Breast epithelium (tissue), 4 donors: ENCODE measurements at places on chromosomes 4 and X. TPM values are rescaled to one million over a fixed set of nuclear protein-coding genes. Genes with fewer than 3 reads are reported as not detected.

- no peak overlapping the region for H3K4me3 ChIP-seq
- H3K36me3 ChIP-seq: no peaks in the 10 kb centered on the region
- DNase-seq: no peak
- H3K27me3 ChIP-seq: no peaks in the 10 kb centered on the region
- H3K4me1 ChIP-seq: no peaks in the 10 kb centered on the region
These were observed 25.9 kb downstream of the OFD1 start for GRCh38 chrX:13760426-13760825.

DNA sequence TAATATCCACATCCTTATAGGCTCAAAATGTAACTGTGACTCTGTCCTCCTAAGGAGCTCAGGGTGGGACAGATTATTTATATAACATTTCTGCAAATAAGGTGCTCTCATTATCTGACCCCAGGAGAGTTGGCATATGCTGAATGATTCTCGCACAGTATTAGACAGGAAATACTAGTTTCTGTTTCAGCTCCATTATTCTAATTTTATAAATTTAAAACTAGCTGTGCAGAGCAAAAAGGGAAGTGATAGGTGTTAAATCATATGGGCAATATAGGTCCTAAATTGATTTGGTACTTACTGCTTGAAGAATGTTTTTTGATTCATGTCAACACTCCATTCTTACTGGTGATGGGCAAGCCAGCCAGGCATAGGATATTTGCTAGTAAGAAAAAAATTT lies 141.5 kb downstream of the GLRA2 start:
- no peaks in the 10 kb centered on the region for H3K4me1 ChIP-seq
- no peak overlapping the region for H3K4me3 ChIP-seq
- H3K27me3 ChIP-seq: no peaks in the 10 kb centered on the region
- no peak for DNase-seq
- H3K36me3 ChIP-seq: no peaks in the 10 kb centered on the region

DNA sequence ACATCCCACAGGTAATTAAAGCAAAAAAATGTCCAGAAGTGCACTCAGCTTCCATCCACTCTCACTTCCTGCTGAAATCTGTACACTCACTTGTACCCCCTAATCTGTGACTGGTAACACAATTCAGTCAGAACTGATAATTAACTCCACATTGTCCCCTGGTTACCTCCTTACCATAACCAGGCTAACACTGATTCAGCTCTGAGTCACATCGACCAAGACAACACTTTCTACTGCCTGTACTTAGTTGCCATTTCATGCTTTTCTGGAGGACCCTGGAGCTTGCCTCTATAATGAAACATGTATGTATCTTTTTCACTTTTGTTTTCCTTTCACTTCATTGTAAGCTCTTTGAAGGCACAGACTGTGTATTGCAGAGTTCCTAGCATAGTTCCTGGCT lies 130.9 kb upstream of the GABRG1 start:
- H3K4me1 ChIP-seq: no peaks in the 10 kb centered on the region
- DNase-seq: no peak
- H3K27me3 ChIP-seq: no peaks in the 10 kb centered on the region
- H3K4me3 ChIP-seq: no peak overlapping the region

DNA sequence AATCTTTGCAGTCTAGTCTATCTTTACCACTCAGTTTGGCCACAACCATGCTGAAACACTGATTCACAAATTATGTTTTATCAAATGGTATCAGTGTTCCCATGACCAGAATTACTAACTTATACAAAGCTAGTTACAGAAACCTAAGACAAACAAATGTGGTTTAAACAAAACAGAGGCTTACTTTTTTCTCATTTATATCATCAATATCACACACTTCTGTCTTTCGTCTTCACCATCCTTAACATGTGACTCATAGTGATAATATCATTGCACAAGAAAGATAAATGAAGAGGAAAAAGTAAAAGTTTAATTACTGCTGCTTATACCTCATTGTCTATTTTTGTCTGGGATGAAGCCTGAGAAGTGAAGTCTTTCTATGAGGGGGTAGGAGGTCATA lies 406.6 kb downstream of the PCDH10 start:
- DNase-seq: no peak
- no peaks in the 10 kb centered on the region for H3K4me1 ChIP-seq
- H3K36me3 ChIP-seq: no peaks in the 10 kb centered on the region
- no peak overlapping the region for H3K4me3 ChIP-seq

GRCh38 chrX:38657562-38657961 lies 96.2 kb downstream of the TSPAN7 start:
- no peaks in the 10 kb centered on the region for H3K4me1 ChIP-seq
- H3K27ac ChIP-seq: no peak overlapping the region
- H3K27me3 ChIP-seq: peaks cover 48% of the 10 kb centered on the region
- no peak for DNase-seq

GRCh38 chr4:147029296-147029695 lies 83.6 kb upstream of the TTC29 start:
- no peak overlapping the region for H3K27ac ChIP-seq
- H3K36me3 ChIP-seq: no peaks in the 10 kb centered on the region
- no peak overlapping the region for H3K4me3 ChIP-seq

DNA sequence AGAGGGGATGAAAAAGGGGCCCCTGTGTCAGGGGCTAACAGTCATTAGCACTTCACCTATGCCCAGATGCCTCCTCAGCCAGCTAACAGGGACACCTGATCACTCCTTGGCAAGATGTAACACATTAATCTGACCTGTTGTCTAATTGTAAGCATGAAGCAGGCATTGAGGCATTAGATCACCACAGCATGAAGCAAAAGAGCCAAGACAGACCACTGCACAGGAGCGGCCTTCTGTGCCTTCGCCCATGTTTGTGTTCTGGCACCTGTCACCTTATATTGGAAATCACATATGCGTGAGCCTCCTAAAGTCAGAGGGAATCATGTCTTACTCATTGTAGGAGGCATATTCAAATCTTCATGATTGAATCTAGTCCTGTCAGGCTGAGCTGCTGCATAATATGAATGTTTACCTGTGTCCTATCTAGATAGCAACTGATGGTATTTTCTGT lies 48.4 kb downstream of the PTTG2 start:
- no peaks in the 10 kb centered on the region for H3K36me3 ChIP-seq
- H3K27me3 ChIP-seq: no peaks in the 10 kb centered on the region

GRCh38 chrX:118751950-118752783 lies 24.8 kb downstream of the IL13RA1 start:
- no peak for DNase-seq
- peaks cover 14% of the 10 kb centered on the region for H3K27me3 ChIP-seq
- no peak overlapping the region for H3K27ac ChIP-seq
- H3K36me3 ChIP-seq: peaks cover 5% of the 10 kb centered on the region
- no peak overlapping the region for H3K4me3 ChIP-seq
- H3K4me1 ChIP-seq: no peaks in the 10 kb centered on the region

Gene IQCM
- total RNA-seq: not detected

Gene GPRASP2
- 8.0 TPM for total RNA-seq

Gene MTNR1A
- not detected for total RNA-seq

Gene TMPRSS11F
- total RNA-seq: not detected
